Cortex of kidney (tissue), 1 donor: ENCODE measurements at places on chromosomes 7 and 10.

- no peak for DNase-seq
Observed at GRCh38 chr10:49174261-49174925, 13.8 kb downstream of the TMEM273 start.

DNA sequence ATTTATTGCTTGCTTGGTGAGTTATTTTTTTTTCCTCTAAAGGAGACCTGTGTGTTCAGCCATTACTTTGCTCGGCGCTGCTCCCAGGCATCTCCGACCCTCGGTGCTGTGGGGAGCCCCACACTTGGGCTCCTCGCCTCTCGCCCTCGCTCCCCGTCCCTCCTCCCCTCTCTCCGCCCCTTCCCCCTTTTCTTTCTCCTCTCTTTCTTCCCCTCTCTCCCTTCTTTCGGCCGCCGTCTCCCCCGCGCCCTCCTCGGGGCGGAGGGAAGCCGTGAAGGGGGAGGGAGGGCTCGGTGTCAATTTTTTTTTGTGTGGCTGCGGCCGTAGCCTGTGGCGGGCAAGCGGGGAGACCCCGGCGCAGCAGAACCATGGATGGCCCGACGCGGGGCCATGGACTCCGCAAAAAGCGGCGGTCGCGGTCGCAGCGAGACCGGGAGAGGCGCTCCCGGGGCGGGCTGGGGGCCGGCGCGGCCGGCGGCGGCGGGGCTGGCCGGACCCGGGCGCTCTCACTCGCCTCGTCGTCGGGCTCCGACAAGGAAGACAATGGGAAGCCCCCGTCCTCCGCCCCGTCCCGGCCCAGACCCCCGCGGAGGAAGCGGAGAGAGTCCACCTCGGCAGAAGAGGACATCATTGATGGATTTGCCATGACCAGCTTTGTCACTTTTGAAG lies 1.1 kb downstream of the AUTS2 start:
- DNase-seq: no peak

DNA sequence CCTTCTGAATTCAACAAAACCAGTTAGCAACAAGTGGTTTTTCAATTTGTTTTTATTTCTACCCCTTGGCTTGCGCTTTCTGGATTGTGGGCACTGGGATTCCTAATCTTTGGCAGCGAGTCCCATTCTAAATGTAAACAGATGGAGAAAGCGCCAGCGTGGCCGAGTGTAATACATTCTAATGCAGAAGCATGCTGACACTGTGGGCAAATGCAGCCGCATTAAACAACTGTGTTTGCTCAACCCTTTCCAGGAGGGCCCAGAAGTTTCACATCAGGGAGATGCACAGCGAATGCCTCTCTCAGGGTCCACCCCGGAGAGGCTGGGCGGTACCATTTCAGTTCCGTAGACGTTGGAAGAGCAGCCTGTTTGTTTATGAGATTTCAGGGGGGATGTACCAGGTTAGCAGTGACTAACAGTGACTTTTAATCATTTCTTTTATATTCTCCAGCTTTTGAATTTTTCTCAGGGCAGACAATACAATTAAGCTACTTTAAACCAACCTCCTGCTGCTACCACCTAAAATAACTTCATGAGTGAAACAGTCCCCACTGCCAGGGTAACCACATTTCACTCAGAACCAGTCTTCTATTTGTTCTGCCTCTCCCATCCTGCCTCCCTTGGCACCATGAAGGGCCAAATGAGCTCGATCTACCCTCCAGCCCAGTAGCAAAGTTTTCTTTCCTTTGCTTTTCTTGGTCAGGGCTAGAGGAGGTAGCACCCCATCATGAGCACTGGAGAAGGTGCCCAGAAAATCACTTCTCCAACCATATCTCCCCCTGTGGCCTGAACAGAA lies 164.2 kb upstream of the ITGB1 start:
- no peak for DNase-seq

- no peak for DNase-seq
Observed at GRCh38 chr7:97024209-97025129, at the start of gene DLX5. Gene DLX5 (minus strand): TSS chr7:97024831. CDS start chr7:97024623, 208 bp downstream.

GRCh38 chr10:124636271-124636995 lies 107.7 kb downstream of the FAM53B start:
- DNase-seq: no peak
